ENCODE measurements at places on chromosomes 1 and 21. TPM values are rescaled to one million over a fixed set of nuclear protein-coding genes. Genes with fewer than 3 reads are reported as not detected.

GRCh38 chr1:51699391-51699790 lies 82.5 kb downstream of the OSBPL9 start:
- H3K27me3 ChIP-seq, result no peaks in the 10 kb centered on the region
- no peak overlapping the region for H3K27ac ChIP-seq
- no peak overlapping the region for H3K4me3 ChIP-seq
- no peak for DNase-seq
- no peaks in the 10 kb centered on the region for H3K36me3 ChIP-seq
- H3K4me1 ChIP-seq, result no peaks in the 10 kb centered on the region

- no peak overlapping the region for H3K4me3 ChIP-seq
- DNase-seq, result no peak
- no peaks in the 10 kb centered on the region for H3K36me3 ChIP-seq
- no peak overlapping the region for H3K27ac ChIP-seq
Observed at GRCh38 chr1:226470921-226471866, 63.3 kb upstream of the PARP1 start.

- H3K27ac ChIP-seq, result no peak overlapping the region
- no peak overlapping the region for H3K4me3 ChIP-seq
- DNase-seq, result no peak
- no peaks in the 10 kb centered on the region for H3K4me1 ChIP-seq
Observed at GRCh38 chr1:194175251-194175650, 988.8 kb upstream of the B3GALT2 start.

DNA sequence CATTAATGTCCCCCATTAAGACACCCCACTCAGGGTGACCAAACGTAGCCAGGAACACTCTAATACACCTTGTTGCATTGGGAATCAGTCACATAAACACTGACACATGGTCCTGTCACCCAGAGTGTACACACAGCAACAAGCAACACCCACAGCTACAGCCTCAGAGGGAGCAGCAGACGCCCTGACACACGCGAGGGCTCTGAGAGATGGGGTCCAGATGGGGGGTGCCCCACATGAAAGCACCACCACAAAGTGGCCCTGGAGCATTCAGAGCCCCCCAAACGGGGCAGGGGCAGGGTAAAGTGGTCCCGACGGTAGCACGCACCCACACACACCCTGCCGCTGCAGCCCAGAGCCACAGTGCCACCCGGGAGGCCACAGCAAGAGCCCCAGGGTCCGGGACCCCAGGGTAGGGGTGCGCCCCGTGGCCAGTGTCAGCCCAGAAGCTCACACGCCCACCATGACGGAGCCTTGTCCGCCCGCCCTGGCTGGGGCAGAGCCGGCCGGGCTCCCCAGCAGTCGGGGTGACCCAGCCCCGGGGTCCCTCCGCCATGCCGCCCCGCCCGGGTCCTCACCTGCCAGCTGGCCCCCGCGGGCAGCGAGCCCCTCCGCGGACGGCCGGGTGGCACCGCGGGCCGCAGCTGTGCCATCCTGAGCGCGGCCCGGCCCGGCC lies 47.3 kb downstream of the RAP1GAP start:
- no peaks in the 10 kb centered on the region for H3K36me3 ChIP-seq
- H3K27me3 ChIP-seq, result peaks cover 12% of the 10 kb centered on the region
- H3K4me3 ChIP-seq, result no peak overlapping the region
- no peaks in the 10 kb centered on the region for H3K4me1 ChIP-seq
- H3K27ac ChIP-seq, result no peak overlapping the region
- DNase-seq, result no peak

DNA sequence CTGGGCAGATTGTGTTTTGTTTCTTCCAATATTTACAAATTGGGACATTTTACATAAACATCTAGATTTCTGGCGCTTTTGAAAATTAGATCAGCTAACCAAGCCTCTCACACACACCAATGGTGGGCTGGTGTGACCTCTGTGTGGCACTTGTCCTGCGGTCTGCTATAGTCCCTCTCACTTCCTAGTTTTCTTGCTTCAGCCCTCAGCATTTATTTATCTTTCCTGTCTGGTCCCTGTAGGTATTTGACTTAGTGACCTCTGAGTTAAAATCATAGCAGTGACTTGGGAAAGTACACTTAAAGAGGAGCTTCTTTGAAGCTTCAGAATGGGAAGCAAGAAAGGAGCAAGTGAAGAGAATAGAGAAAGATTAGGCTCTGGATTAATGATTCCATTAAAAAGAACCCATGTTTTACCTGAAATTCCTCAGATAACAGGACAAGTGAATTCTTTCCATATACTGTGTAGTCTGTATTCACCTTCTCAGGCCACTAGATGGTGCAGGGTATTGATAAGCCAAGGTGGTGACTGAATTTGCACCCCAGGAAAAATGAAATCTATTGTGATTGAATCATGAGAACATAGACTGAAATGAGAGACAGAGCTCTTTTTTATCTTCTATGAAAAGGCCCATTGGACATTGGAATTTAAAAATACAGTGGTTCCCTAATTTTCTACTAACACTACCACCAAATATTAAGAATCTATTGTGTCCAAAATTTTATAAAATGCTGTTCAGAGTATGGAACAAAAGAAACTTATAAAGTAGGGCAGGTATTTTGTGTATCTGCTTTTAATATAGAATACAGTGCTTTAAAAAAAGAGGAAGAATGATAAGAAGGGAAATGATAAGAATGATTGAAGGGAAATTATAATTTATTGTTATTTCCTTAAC lies 7.1 kb upstream of the DIPK1A start:
- H3K4me3 ChIP-seq, result no peak overlapping the region
- no peaks in the 10 kb centered on the region for H3K36me3 ChIP-seq
- H3K4me1 ChIP-seq, result no peaks in the 10 kb centered on the region
- peaks cover 15% of the 10 kb centered on the region for H3K27me3 ChIP-seq
- peak; percentile 9 for DNase-seq
- no peak overlapping the region for H3K27ac ChIP-seq

Gene PCP4
- total RNA-seq, result not detected

Data from fibroblast of lung (primary cell).